ENCODE measurements at places on chromosomes 1 and 21.

GRCh38 chr1:161915051-161915503, 108.6 kb downstream of the OLFML2B start:
- no peak for DNase-seq

- peak; percentile 28 for DNase-seq
These were observed 22.2 kb downstream of the KCNN3 start for GRCh38 chr1:154847891-154848290.

- no peak for DNase-seq
These were observed 261.9 kb downstream of the HHIPL2 start for GRCh38 chr1:222286011-222286410.

- no peak for DNase-seq
These were observed 78.2 kb upstream of the IFFO2 start for GRCh38 chr1:19034721-19035120.

- DNase-seq, result no peak
These were observed 107.2 kb downstream of the KCNK1 start for GRCh38 chr1:233721004-233721595.

- no peak for DNase-seq
These were observed 62.7 kb downstream of the CASZ1 start for GRCh38 chr1:10733474-10734366.

GRCh38 chr1:147052143-147052542, 114.0 kb downstream of the NBPF12 start:
- DNase-seq, result no peak

GRCh38 chr1:10833630-10834557, 37.4 kb upstream of the CASZ1 start:
- no peak for DNase-seq

DNA sequence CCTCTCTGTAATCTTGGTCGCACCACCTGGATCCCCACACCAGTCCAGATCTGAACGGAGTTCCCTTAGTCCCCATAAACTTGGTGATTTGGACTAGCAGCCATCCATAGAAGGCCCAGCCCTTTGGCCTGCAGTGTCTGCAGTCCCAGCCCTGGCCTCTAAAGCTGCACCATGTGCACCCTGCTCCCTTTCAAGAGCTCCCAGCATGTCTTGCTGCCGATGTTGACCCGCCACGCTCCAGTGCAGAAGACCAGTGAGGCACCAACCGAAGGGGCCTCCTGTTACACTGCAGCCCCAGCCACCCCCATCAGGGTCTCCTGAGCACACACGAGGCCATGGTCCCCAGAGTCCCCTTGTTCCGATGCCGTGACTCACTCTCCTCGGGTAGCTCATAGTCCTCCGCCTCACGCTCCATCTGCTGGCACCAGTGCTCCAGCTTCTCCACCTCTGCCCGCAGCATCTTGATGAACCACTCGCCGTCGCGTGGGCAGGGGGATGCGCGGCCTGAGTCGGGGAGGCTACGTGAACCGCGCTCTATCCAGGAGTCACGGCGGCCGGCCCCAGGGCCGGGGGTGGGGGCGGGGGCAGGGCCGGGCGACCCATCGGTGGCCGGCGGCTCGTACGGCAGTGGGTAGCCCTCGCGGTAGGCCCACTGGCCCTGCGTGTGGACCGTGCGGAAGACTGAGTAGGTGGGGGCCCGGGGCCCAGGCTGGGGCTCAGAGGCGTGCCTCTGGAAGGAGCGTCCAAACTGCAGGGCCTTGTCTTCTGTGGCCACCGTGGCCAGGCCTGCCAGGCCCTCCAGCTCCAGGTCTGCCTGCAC, 8.9 kb upstream of the SMIM12 start:
- no peak for DNase-seq

GRCh38 chr1:12152113-12152891, 14.5 kb upstream of the TNFRSF1B start:
- no peak for DNase-seq

- DNase-seq, result no peak
These were observed 20.9 kb upstream of the UBL4B start for GRCh38 chr1:110091381-110091780.

GRCh38 chr1:93979718-93980319, 70.6 kb upstream of the GCLM start:
- peak; percentile 90 for DNase-seq

GRCh38 chr1:67645495-67646144, 39.4 kb upstream of the GADD45A start:
- peak; percentile 45 for DNase-seq

DNA sequence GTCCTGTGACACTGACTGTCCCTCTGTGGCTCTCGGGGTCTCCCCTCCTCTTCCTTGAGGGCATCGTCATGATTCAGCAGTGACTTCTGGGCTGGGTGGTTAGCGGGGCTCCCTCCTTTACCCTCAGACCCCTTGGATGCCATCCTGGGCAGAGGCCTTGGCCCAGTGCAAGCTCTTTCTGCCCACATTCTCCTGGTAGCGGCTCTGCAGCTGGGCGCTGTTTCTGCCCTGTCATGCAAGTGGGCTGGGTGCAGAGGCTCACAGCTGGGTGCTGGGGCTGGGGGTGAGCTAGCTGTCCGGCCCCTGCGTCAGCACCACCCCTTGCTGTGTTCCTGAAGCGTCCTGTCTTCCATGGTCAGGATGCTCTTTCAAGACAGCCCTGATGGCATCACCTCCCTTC, 158.5 kb downstream of the PCBP3 start:
- DNase-seq, result no peak

DNA sequence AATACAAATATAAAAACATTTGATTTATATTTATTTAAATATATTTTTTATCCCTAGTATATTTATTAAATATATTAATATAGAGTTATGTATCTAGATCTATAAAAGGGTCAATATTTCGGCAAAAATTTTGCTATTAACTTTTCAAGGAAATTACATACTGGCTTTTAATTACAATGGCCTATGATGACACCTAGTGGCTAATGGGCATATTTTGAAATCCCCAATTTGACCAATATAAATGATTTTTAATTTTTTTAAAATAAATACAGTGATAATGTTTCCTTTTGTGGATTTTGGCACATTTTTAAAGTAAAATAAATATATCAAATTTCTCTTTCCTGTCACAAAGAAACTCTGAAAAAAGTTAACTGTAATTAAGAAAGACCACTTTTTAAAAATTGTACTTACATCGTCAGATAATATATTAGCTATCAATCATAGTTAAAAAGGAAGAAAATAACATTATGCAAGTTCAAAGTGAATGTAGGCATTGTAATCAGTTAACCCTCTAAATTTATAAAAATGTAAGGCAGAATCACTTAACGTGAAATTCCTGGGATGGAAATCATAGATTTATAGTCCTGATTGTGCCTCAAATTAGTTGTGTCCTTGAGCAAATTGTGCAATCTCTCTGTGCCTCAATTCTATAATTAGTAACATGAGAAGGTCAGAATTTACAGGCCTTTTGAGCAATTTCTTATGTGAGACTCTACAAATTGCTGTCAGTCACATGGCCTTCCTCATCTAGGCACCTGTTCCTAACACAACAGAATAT, 25.6 kb upstream of the RGS13 start:
- DNase-seq, result peak; percentile 46

GRCh38 chr21:36732761-36733160, 33.8 kb downstream of the SIM2 start:
- no peak for DNase-seq

GRCh38 chr1:209353053-209353452, 230.5 kb upstream of the CAMK1G start:
- DNase-seq, result no peak

GRCh38 chr1:15410223-15410883, 665 bp downstream of the EFHD2 start:
- DNase-seq, result no peak

GRCh38 chr1:214920337-214920736, 162.2 kb upstream of the KCNK2 start:
- no peak for DNase-seq

GRCh38 chr1:210652329-210652954, 323.7 kb downstream of the HHAT start:
- no peak for DNase-seq

DNA sequence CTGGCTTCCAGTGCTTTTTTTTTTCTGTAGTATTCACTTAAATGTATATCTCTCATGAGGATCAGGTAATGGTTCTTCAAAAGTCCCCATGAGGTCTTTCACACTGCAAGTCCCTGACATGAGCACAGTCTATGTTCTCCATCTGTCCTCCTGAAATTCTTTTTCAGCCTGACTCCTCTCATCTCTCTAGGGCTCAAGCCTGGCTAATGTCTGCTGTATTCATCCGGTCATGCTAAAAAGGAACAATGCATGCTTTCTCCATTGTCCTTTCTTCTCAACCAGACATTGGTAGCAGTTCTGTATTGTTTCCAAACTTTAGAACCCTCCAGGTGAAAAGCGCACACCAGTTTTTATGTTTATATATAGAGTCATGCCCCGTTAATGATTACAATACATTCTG, 368.3 kb upstream of the OLFM3 start:
- DNase-seq, result no peak

DNA sequence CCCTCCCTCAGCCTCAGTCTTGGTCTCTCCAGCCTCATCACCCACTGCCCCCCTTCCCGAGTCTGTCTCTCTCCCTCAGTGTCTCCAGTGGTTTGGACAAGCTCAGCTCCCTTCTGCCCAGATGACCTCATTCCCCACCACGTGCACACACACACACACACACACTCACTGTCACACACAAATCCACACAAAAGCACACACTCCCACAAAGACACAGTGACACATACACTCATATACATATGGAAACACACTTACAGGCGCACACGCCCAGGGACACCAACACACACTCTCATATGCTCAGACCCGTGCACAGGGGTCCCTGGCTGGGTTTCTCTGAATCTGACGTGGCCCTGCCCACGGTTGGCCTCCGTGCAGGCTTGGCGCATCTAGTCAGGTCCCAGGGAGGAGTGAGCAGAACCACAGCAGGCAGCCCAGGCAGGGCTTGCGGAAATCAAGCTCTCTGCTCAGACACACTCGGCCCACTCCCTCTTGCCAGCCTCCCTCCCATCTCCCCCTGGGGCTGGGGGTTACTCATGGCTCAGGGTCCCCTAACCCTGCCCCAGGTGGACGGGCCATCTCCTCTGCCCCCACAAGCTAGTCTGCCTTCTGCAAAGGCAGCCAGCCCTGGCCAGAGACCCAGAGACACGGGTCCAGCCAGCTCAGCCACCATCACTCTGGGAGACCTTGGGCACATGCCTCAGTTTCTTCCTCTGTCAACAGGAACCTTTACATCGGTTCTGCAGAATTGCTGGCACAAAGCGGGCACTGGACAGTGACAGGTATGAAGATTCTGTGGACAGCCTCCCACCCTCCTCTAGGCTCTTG, 38.5 kb upstream of the FAM131C start:
- peak; percentile 72 for DNase-seq

DNA sequence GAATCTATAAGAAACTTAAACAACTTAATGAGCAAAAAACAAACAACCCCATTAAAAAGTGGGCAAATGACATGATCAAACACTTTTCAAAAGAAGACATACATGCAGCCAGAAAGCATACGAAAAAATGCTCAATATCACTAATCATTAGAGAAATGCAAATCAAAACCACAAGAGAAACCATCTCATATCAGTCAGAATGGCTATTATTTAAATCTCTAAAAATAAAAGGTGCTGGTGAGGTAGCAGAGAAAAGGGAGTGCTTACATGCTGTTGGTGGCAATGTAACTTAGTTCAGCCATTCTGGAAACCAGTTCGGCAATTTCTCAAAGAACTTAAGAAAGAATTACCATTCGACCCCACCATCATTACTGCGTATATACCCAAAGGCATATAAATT, 147.7 kb downstream of the FAF1 start:
- DNase-seq, result no peak

GRCh38 chr1:66526036-66526435, 7.9 kb upstream of the SGIP1 start:
- DNase-seq, result no peak

DNA sequence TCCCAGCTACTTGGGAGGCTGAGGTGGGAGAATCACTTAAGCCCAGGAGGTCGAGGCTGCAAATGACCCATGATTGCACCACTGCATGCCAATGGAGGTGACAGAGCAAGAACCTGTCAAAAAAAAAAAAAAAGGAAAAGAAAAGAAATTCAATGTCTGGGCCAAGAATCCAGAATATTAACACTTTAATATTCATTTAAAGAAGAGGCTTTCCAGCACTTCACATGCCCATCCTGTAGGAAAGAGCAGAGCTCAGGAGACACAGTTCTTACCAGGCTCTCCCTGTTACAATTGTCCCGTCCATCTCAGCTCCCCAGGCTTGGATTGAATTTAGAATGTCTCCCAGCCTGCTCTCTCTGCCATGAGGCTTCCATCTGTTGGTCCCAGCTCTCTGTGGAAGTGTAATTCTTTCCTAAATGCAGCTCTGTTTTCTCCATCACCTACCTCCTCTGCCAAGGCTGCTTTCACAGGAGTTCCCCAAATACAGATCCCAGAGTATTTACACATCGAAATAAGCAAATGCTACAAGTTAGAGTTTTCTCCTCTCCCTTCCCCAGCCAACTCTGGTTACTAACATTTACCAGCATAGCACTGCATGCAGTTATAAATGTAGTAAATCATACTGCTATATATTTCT, 116.6 kb upstream of the CDC42BPA start:
- DNase-seq, result no peak

DNA sequence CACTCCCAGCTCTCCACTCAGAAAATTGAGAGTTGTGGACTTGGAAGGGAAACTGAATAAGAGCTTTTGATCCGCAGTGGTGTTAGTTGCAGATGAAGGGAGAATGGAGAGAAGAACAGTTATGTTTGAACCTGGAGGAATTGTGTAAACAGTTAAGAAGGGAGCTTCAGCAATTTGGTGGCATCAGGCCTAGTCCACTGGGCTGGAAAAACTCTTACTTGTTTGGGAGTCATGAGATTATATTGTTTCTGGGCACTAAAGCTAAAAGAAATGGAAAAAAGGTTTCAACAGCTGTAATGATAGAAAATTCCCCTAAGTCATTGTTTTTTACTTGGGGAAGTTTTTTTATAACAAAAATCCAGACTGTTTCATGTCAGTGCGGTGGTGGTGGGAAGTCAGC, 256.1 kb upstream of the C1orf87 start:
- no peak for DNase-seq

DNA sequence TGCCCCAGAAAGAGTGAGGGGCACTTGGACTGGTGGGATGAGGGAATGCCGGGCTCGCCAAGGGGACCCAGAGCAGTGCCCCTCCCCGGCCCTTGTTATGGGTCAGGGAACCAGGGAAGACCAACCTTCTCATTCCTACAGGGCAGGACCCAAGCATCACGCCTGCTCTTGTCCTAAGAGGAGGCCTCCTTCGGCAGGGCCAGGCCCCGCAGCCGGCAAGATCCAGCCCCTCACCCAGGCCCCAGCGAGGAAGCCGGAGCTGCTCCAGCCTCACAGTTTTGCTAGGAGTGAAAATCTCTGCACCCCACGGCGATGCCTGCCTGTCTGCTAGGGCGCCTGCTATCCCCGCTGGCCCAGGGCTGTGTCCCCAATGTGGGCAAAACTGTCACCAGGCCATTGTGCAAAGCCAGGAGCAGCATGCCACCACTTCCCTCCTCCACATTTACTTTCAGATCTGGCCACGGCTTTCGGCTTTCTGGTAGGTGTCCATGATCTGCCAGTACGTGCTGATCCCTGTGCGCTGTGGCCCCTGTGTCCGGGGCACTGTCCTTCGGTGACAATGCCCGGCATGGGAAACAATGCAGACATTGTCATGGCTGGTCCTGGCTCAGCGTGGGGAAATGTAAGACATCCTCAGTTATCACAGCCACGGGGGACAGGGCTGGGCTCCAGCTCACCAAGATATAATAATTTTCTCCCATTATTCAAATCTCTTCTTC, 9.6 kb downstream of the ACTRT2 start:
- DNase-seq, result no peak
